ENCODE measurements at places on chromosomes 2 and 18. TPM values are rescaled to one million over a fixed set of nuclear protein-coding genes. Genes with fewer than 3 reads are reported as not detected.
A peak's percentile ranks its signal among the peaks of the same experiment; 100 is the strongest.

Gene BMP10
- not detected for total RNA-seq

Gene DUSP2
- total RNA-seq: 90.1 TPM

Gene ST6GAL2
- total RNA-seq: 0.79 TPM

Gene MC2R
- total RNA-seq: not detected

DNA sequence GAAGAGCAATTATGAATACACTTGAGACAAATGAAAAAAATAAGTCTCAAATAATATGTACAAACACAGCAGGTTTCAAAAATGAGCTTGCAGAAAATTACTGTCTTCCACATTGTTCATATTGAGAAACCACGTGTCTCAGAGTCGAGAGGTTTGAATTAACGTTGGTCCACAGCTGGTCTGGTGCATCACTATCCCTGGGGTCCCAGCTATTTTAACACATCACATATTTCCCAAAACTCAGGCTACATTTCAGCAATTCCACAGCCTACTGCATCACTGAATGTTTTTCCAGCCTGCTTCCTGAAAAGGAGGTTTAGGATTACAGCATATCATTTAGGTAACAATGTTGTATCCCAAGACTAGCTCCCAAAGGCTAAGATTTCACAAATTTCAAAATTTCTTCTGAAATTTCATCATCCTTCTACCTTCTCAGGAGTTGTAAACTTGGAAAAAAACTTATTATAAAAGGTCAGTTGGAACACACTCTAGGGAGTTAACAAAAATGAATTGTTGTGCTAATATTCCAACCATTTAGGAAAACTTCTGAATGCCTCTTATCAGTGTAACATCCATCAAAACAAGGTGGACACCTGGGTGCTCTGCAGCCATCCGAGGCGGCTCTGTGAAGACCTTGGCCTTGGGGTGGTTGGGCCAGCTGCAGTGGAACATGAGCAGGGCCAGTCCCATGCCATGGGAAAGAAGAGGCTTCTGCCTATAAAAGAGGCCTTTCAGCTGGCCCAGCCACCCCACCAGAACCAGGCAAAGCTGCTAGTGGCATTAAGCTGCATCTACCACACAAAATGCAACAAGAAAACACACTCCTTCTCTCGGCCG is 198.1 kb upstream of the RBBP8 start:
- no peak for DNase-seq

- DNase-seq: no peak
Measured at GRCh38 chr18:3529601-3530000, 79.6 kb downstream of the TGIF1 start.

GRCh38 chr2:118058951-118059350 is 29.3 kb upstream of the INSIG2 start:
- DNase-seq: no peak

DNA sequence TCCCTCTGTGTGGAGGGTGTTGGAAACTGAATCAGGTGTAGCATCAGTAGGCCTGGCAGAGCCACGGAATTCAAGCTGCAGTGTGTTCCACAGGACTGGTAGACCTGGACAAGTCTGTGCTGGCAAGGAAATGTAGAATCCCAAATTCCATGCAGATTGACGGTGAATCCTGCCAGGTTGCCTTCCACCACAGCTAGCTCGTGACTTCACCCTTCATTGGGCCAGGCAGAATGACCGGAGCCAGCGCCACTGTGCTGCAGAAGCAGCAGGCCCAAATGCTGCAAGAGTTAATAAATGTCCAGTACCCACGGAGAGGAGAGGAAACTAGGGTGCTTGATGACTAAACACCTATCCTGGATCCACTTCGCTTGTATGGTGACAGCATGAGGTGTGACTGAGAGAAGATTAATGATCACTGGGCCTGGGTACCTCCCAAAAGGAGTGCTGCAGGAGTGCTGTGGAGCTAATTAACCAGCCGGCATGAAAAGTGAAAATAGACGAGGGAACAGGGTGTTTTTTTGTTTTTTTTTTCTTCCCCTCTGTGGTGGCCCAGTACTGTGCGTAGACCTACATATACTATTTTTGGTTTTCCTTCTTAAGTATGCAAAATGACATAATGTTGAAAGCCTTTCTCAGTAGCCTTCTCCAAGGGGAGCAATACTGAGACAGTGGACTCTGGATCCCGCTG is 122.2 kb downstream of the TANC1 start:
- DNase-seq: no peak

DNA sequence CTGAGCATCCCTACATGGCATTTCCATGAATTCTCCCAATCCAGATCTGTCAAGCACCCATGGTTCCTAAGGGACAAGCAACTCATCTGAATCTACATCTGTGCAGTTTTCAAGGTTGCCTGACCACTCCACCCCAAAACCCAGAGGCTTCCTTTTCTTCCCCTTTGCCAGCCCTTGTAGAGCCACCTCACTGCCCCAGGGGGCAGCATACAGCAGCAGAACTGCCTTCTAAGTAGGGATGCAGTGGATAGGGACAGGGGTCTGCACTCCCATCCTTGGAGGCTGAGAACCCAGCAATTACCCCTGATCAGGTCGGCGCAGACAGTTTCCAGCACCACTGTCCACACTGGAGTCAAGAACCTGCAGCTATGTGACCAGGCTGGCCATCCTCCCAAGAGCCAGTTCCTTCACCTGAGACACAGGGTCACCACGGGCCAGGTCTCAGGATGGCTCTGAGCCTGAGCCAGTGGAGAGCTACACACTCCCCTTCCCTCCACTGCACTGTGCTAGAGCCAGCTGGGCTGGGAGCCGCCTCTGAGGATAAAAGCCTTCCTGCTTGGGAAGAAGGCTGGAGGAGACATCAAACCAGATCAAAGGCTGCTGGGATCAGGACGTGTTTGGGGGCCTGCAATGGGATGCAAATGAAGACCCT is 283.1 kb downstream of the CELF4 start:
- DNase-seq: no peak

DNA sequence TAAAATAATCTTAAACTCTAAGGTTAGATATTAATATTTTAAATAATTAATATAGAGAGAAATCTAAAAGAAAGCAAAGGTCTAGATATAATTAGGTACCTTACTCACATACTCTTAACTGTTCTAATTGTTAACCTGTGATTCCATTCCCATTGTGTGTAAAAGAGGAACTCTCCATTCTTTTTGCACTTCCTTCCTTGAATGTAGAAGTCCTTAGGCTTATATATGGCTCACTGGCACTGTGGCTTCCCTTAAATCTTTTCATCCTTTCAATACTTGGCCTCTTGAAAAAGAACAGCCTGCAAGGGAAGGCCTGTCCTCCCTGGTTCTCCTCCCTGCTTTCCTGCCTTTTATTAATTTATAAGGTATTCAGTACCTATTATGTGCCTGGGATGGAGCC is 182.8 kb upstream of the FOSL2 start:
- DNase-seq: no peak

GRCh38 chr18:58367425-58368140 is 261.3 kb downstream of the ALPK2 start:
- DNase-seq: no peak

GRCh38 chr2:222203041-222203440 is 95.8 kb downstream of the PAX3 start:
- DNase-seq: no peak

- no peak for DNase-seq
Measured at GRCh38 chr18:22493940-22494339, 76.2 kb upstream of the CTAGE1 start.

DNA sequence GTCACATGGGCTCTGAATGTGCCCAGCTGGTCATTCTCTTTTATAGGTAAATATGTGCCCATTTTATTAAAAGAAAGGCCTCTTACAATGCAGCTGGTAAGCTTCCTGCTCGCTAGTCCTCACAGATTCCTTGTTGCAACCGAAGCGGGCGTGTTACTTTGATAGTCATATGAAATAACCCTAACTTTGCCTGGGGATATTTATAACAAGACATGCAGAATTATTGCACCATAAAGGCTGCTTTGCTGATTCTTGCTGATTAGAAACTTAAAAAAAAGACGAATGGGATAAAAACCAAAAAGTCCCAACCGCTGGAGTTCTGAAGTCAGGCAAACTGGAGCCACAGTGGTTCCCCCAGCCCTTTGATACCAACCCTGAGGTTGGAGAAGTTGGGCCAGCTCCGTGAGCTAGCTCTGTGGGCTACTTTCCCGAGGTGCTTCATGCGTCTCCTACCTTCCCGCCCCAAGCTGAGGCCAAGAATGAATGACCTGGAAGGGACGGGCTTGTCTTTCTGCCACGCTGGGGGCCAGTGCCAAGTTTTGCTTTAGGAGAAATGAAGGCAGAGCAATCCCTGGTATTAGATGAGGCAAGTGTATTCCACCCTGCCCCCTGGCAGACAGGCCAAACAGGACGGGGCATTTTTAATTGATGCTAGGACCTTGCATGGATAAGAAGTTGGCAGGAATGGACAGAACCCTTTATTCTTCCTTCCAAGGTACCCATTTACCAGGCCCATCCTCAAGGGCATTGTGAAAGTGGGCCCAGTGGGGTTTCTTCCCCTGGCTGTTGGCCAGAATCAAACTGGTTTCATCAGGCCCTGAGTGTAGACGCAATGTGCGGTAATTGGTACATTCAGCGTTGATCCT is 140.4 kb downstream of the KCTD1 start:
- DNase-seq: no peak

- DNase-seq: no peak
Measured at GRCh38 chr2:13227578-13227977, 510.8 kb downstream of the TRIB2 start.

- no peak for DNase-seq
Measured at GRCh38 chr2:234991290-234991689, 39.5 kb downstream of the SH3BP4 start.

DNA sequence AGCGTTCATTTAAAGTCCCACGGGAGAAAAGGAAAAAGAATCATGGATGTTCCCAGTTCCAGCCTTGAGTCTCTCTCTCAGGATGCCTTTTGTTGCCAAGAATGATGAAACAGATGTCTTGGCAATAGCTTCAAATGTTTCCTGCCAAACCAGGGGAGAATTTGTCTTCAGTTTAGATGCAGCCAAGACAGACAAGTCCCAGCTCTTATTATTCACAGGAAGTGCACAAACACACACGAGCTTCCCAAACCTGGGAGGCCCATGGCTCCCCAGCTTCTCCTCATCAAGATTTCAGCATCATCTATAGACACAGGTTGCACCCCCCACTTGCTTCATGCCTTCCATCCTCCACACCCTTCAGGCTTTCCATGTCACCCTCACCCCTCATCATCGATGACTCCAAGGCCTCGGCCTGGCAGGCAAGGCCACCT is 45.9 kb downstream of the HS1BP3 start:
- peak; percentile 72 for DNase-seq

DNA sequence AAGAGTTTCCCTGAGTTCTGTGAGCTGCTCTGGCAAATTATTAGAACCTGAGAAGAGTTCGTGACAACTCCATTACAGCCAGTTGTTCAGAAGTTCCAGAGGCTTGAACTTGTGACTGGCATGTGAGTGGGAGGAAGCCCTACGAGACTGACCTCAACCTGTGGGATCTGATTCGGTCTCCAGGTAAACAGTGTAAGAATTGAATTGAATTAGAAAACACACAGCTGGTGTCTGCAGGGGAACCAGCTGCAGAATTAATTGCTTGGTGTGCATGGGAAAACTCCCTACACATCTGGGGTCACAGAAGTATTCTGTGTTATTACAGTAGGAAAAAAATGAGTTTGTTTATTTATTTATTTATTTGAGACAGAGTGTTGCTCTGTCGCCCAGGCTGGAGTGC is 14.0 kb upstream of the ITSN2 start:
- no peak for DNase-seq

DNA sequence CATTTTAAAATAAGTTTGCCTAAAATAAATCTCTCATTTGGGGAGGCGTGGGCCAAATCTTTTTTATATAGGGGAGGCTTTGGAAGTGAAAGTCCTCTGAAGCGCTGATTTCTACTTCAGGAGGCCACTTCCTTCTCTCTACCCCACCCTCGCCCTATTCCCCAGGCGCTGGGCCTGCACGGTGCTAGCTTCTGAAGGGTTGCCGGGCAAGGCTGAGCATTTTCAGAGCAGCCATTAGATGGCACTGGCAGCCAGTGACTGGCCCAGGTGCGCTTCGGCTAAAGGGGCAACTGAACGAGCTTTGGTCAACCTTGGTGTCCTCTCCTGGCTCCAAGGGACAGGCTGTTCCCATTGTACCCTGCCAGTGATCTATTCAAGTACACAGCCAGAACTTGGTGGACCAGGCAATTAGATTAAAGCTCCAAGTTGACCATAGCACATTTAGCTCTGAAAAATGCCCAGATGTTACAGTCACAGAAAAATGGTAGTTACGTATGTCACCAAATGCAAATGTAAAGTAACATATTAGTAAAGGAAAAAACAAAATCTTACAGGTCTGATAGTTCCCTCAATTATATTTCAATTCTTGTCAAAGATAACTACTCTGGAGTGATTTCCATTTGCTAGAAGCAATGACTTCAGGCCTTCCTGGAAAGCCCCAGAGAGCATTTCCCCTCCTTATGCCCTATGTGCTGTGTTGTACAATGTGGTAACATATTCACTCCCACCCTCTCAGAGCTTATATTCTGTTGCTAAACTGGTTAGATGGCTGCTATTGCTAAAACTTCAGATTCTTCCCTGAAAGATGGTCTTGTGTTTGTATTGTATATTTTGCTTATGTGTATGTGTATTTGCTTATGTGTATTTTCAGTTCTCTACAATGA is 2.1 kb downstream of the POMC start:
- DNase-seq: peak; percentile 36

GRCh38 chr2:183610724-183611123 is 486.5 kb downstream of the NUP35 start:
- no peak for DNase-seq

- DNase-seq: no peak
Measured at GRCh38 chr2:74474899-74475298, 2.4 kb upstream of the MRPL53 start.

GRCh38 chr2:122105877-122106206 is 350.4 kb downstream of the TSN start:
- no peak for DNase-seq

GRCh38 chr2:28809927-28810326 is 707 bp upstream of the SPDYA start:
- no peak for DNase-seq

GRCh38 chr2:235373171-235373570 is 120.7 kb upstream of the AGAP1 start:
- no peak for DNase-seq

DNA sequence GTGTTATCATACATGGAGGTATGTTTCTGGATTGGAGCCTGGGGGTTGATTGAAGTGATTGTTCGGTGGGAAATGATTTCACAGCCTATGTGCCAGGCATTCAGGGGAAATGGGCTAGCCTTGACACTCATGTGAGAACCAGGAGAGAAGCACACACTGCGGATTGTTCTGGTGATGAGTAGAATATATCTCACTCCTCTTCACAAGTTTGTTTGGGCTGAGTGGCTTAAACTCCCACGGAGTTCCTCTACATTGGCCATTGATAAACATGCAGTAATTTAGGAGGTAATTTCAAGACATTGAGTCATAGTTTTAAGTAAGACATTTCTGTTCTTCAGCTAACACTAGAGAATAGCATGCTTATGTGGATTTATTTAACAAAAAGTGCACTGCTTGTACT is 498.9 kb upstream of the NETO1 start:
- DNase-seq: no peak

GRCh38 chr2:46096260-46096659 is 200.9 kb upstream of the EPAS1 start:
- no peak for DNase-seq

- no peak for DNase-seq
Measured at GRCh38 chr2:191577605-191578004, 100.3 kb upstream of the NABP1 start.

All from suprapubic skin (tissue), 4 donors.